ENCODE measurements at places on chromosomes 12 and 14.
A peak's percentile ranks its signal among the peaks of the same experiment; 100 is the strongest.

- no peak for DNase-seq
These were observed 5.4 kb downstream of the ACAD10 start for GRCh38 chr12:111691262-111691661.

- DNase-seq, result no peak
These were observed 185.7 kb downstream of the SOX5 start for GRCh38 chr12:23763724-23764123.

DNA sequence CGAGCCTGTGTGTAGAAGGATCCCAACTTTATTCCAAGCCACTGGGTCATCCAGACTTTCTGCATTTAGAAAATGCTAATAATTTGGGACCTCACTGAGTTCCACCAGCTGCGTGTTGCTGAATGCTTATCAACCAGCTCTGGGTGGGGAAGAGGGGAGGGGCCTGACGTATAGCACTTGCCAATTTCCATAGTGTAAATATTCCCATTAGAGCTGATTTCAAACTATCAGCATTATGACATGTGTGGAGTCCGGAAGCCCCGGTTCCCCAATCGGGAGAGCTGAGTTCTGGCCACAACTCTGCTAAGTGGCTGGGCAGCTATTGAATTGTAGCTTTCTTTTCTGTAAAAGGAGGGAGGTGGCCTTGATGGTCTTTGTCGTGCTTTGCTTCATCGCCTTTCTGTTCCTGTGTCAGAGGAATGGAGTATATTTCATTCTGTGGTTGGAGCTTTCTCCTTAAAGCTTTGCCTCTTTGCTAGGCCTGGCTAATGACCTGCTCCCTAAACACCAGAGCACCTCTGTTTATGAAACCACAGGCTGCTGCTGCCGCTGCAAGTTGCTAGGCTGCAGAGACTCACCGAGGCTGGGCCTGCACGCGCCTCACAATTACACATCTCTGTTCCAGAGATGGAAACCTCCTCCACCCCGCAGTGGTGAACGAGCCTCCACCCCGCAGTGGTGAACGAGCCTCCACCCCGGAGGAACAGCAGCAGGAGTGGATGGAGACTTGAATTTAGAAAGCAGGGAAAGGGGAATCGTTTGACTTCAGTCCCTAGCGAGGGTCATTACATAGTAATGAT is 7.7 kb upstream of the BCL7A start:
- DNase-seq, result no peak

GRCh38 chr14:94029265-94029664 is 3.1 kb downstream of the OTUB2 start:
- no peak for DNase-seq

DNA sequence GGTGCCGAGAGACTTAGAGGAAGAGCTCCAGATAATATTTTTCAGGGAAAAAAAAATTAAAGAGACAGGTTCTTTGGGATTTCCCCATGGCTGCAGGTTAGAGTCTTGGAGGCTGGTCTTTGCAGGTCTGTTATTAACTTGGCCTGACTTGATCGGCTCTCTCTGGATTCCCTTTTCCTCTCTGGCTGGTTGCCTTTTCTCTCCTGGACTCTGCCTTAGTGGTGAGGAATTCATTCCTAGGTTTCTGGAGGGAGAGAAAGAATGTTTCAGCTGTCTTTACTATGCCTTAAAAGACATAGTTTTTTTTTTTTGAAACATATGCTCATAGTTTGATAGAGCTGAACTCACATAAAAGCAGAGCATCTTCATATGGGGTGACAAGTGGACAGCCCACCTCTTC is 336.3 kb downstream of the BMP4 start:
- no peak for DNase-seq

DNA sequence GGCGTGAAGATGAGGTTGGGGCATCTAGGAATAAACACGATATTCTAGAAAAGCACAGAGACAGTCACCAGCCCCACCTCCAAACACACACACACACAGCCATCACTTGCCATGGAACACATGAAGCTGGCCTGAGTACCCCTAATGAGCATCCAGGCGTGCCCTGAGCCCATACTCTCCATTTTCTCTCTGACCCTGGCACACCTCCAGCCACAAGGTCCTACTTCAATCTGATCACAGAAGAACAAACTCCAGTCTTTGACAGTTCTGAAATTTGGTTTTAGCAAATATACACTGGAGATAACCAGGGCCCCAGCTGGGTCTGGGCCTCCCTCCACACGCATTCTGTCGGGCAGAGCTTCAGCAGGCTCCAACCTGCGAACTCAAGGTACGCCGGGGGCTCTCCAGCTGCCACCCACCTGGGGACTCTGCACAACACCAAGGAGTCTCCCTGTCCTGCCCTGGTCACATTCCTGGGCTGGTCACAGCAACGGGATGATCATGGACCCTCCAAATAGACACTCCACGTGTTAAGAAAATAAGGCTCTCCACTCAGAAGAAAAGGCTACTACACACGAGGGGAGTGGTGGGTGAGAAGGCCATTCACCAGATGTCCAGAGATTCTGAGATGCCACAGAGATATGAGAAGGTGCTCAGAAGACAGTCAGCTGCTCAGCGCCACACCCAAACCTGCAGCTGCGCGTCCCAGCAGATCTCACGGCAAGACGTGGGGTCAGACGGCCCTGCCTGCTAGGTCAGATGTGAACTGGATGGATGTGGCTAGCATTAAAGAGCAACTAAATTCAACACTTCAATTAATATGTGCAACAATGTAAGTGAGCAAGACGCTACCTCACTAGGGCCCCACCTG is 57.0 kb upstream of the PNMA1 start:
- no peak for DNase-seq

DNA sequence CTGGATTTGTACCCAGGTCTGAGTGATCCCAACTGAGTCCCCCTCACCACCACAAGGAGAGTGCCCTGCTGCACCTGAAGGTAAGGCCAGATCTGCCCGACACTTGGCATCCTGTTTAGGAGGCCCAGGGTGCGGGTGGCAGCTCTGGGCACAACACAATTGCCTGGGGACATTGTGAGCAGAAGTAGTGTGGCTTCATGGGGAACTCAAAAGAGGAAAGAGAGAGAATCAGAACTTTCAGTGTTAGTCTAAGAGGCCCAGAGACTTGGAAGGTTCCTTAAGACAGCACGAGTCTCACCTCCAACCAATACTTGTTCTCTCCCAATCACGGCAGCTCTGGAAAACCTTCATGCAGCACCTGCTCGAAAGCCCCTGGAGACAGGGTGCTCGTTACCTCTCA is 6.6 kb upstream of the SLC8B1 start:
- DNase-seq, result no peak

GRCh38 chr14:34439090-34439489 is 22.9 kb downstream of the SPTSSA start:
- no peak for DNase-seq

DNA sequence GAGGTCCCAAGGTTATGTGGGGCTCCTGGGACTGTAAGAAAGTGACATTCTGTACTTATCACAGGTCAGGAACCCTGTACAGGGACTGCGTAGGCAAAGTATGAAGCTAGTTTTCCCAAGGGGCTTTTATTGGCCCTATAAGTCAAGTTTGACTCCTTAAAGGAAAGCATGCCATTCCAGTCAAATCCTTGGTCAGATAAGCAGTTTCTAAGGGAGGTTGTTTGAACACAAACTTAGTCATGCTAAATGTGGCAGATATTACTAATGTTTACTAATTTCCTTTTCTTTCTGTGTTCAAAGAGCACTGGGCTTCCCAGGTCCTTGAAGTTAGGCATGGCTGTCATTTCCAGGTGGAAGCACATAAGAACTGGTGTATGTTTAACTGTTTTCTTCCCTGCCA is 472.4 kb downstream of the ATP23 start:
- no peak for DNase-seq

DNA sequence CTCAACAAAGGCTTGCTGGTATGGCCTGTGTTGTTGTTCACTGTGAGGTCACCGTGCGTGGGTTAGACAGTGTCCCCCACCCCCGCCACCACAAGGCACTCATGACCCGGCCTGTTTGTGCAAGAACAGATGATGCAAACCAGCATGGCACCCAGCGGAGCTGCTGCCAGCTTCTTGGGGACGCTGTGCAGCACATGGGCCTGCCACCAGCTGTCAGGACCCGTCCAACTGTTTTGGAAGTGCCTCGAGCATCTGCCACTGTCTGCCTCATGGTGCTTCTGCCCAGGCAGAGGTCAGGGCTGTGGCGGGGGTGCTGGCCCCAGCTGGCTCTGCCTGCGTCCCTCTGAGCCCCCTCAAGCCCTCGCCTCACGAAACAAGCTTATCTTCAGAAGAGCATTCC is 1.5 kb downstream of the ASB2 start:
- DNase-seq, result peak; percentile 42

- no peak for DNase-seq
These were observed 12.2 kb upstream of the FOXG1 start for GRCh38 chr14:28754209-28754985.

DNA sequence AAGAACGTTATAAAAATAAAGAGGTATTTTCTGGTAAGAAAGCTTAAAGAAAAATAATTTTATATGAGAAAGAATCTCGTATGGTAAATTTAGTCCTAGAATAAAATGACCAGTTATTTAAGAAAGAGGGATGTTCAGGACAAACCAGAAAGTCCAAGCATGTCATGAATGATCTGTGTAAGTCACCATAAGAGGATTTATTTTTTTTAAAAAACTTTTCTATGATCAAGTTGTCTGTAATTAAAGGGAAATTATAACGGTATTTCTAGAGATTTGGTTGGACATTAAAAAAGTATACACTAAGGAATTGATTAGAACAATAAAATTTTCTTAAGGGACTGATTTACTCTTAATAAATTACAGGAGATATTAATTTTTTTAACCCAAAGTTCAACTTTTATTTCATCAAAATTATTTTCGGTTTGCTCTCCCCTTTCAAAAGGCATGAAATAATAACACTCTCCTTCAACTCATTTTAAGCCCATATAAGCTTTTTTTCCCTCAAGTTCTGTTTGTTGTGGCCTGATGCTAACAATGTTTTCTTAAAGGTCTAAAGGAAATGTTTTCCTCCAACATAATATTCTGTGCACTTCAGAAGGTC is 49.9 kb upstream of the CPSF6 start:
- no peak for DNase-seq

GRCh38 chr12:1034243-1034642 is 43.2 kb downstream of the ERC1 start:
- no peak for DNase-seq

DNA sequence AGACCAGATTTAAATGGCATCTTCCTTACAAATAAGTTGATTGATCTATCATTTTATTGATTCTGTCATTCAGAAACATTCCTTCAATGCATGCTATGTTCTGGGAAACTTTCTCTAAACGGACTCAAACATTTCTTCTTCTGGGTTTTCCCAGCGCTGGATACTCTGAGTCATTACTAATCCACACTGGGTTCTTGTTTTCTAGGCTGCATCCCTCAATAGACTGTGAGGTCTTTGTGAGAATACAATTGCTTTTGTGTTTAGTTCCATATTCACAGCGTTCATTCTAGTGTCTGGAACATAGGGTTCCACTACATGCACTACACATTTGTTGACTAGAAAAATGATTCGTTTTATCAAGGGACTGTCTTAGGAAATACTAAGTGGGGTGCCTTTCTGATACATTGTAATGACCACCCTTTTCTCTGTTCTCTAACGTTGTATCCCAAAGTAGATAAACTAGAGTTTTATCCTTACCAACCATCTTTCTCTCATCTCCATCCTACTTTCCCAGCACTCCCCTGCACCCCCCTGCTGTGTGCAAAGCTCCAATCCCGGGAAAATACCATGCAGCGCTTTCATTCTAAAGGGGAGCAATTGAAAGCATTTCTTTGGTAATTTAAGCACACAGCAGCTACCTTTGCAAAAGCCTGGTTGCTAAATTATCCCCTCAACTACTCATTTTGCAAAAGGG is 878.7 kb downstream of the DIO2 start:
- DNase-seq, result no peak

DNA sequence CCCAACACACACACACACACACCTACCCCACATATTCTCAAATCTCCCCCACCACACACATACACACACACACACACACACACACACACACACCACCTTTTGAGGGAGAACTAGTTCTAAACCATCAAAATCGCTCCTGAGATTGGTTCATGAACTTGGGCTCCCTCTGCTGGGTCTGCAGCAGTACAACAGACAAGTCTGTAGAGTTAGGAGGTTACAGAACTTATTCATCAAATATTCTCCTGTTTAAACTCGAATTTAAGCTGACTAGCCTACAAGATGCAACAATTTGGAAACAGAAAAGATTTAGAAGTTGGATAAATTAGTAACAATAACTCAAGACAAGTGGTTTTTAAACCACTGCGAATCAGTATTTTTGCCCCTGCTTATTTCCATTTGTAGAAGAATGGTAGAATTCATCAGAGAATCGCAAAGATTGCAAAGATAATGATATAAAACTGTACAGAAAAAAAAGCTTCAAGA is 136.4 kb upstream of the USP15 start:
- DNase-seq, result peak; percentile 28

DNA sequence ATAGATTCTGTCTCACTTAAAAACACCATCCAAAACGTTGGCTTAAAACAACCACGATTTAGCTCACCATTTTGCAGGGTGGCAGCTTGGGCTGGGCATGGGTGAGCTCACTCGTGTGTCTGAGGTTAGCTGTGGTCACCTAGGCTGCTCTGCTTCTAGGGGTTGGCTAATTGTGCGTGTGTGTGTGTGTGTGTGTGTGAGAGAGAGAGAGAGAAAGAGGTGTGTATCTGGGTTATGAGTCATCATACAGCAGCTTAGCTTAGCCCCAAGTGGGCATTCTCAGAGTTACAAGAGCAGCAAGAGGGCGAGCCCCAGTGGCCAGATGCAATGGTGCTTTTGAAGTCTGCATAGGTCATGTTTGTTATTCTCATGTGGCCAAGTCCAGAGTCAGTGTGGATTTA is 6.0 kb downstream of the FBXW8 start:
- DNase-seq, result no peak

DNA sequence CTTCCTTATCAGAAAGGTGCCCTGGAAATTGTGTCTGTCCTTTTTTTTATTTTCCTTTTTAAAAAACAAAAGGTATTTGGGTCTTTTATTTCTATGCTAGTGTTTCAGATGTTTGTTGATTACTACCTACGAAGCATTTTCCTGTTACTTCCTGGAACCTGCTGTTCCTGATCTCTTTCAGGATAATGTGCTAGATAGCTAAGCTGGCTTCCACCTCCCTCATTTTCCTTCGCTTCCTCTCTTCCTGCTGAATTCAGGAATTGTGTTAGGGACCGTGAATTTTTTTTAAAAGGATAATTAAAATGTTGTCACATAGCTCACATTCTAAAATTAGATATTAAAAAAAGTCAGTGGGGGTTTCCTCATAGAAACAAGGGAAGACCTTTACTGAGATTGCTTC is 27.7 kb downstream of the TMTC2 start:
- no peak for DNase-seq

GRCh38 chr12:122029620-122030423 is 8.1 kb downstream of the BCL7A start:
- no peak for DNase-seq

DNA sequence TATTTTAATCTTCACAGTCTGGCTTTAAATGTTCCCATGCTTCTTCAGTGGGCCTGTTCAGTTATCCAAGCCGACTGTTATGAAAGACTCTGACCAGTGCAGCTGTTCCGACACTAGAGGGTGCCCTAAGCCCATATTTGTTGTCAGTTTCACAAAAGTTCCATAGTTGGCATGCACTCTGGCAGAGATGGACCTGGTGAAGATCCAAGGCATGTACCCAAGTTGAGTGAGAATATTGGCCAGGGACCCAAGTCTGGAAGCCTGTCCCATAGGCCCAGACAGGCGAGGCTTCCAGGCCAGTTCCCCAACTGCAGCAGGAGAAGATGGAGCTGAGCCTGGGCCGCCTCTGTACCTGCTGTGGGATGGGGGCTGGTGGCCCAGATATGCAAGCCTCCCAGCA is 27.4 kb upstream of the GUCY2C start:
- DNase-seq, result peak; percentile 70

- DNase-seq, result no peak
These were observed 70.6 kb downstream of the PTHLH start for GRCh38 chr12:27901959-27902358.

GRCh38 chr14:24438223-24439097 is 4.1 kb downstream of the SDR39U1 start:
- DNase-seq, result no peak
